ENCODE measurements at places on chromosomes 16 and 17.

GRCh38 chr17:74713171-74713755 lies 540 bp upstream of the CD300LF start:
- no peak for DNase-seq

DNA sequence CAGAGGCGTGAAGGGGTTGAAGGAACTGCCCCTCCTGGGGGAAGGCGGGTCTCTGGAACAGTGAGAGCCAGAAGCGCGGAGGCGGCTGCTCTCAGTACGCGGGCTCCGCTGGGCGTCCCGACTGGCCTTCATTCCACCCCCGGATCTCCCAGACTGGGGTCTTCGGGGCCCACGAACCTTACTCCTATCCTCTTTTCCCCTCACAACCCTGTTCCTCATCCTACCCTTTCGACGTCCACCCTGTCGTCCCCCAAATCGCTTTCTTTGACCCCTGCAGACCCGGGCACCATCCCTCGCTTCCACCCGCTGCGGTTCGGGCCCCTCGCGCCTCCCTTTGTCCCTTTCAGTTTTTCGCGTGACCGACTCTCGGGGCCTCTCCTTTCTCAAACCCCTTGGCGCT lies 2114.6 kb downstream of the TP53TG3F start:
- no peak for DNase-seq

GRCh38 chr16:1225051-1225451 lies at the start of gene TPSG1:
TPSG1 (minus strand) TSS chr16:1225268; CDS start chr16:1225252, 16 bp downstream.
- DNase-seq = no peak

DNA sequence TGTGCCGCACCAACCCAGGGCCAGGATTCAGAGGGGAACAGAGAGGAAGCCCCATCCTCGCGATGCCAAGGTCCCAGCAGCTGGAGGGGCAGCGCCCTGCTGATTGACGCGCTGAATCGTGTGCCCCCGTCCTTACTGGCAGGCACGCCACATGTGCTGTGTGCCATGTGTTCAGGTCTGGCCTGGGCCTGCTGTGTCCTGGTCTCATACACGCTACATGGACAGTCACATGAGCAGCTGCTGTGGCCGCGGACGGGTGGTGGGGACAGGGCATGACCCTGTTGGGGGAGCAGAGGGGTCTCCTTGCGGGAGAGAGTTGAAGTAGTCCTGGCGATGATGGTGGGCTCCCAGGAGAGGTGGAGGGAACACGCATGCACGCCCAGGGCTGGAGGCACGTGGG lies 18.0 kb downstream of the CBFA2T3 start:
- DNase-seq = no peak

GRCh38 chr16:46822270-46822669 lies 8.7 kb downstream of the C16orf87 start:
- no peak for DNase-seq

- DNase-seq = no peak
Observed at GRCh38 chr16:81738783-81739496, 40.2 kb upstream of the PLCG2 start.

GRCh38 chr16:68362262-68362913 lies 51.6 kb downstream of the PRMT7 start:
- no peak for DNase-seq

- no peak for DNase-seq
Observed at GRCh38 chr16:55475919-55476318, 3.1 kb upstream of the MMP2 start.

GRCh38 chr17:17028059-17028877 lies 14.0 kb upstream of the MPRIP start:
- DNase-seq = no peak

DNA sequence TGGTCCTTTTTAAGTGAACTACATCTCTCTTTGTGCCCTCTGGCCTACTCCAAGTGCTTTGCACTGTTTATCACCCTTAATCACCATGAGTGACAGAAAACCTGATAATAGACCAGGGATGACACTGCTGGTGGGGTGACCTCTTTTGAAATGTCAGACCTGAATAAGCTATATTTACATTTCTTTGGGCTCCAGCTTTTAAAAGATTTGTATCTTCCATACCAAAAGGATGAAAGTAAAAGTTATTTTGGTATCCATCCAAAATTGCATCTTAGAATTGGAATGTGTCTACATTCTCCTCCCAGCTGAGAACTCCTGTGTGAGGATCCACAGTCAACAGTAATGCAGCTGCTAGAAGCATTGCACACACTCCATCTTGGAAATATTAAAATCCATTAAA lies 370.0 kb downstream of the CDH11 start:
- DNase-seq = no peak

DNA sequence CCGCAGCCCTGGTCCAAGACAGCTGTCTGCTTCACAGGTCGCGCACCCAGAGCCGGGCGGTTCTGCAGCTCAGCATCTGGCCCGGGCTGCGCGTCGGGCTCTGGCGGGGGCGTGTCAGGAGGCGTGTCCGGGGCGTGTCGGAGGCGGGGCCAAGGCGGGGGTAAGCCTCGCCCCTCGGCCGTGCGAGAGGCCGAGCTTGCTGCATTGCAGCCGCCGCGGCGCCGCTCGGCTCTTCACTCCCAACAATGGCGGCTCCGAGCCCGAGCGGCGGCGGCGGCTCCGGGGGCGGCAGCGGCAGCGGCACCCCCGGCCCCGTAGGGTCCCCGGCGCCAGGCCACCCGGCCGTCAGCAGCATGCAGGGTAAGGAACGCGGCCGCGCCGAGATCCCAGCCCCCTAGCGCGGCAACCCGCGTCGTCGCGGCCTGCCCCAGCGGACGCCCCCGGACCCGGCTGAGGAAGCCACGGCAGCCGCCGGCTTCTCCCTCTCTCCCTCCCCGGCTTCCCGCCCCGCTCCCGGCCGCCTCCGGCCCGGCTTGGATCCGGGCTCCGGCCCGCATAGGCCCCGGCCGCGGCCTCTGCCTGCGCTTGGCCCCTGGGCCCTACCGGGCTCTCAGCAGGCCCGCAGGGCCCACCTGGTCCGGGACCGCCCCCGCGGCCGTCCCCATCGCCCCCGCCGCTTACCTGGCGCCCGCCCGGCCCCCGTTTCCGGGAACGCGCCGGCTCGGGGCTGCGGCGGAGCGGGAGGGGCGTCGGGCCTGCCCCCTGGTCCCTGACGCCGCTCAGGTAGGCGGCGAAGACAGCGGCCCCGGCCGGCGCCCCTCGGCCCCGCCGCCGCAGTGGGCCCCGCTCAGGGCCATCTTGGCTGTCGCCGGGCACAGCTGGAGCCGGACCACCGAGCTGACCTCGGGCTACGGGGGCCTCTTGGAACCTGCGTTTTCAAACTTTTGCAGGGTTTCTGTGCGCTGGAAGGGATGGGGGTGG lies at the start of gene MAP2K4:
TSS of gene MAP2K4 (plus strand) at position 236 of the 981 bp plus-strand sequence. CDS start at position 246, 10 bp downstream.
- DNase-seq = peak; percentile 99

DNA sequence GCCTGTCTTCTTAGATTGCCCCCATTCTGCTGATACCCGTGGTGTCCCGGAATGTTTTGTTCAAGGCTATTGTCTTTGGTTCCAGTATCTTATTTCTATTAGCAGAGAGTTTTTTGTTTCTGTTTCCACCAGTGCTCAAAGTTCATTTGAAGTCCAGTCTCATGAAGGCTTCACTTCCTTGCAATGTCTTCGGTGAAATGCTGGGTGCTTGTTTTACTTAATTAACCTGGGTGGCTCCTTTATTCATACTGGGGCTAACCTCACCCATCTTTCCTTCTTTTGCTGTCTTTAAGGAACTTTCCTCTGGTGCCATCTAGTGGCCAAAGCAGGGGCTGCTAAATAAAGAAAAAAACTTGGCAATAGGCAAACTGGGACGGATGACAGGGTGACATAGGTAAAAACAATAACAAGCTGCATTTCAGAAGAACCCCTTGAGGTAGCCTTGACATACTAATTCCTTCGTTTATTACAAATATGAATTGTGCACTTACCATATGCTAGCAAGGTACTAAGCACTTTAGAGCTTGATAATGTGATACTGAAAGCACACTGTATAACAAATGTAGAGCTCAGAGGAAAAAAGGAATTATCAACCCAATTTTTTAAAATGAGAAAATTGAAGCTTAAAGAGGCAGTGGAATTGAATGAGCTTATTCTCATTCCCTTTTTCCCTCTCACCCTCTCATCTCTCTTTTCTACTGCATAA lies 2.8 kb upstream of the SMIM36 start:
- peak; percentile 87 for DNase-seq

DNA sequence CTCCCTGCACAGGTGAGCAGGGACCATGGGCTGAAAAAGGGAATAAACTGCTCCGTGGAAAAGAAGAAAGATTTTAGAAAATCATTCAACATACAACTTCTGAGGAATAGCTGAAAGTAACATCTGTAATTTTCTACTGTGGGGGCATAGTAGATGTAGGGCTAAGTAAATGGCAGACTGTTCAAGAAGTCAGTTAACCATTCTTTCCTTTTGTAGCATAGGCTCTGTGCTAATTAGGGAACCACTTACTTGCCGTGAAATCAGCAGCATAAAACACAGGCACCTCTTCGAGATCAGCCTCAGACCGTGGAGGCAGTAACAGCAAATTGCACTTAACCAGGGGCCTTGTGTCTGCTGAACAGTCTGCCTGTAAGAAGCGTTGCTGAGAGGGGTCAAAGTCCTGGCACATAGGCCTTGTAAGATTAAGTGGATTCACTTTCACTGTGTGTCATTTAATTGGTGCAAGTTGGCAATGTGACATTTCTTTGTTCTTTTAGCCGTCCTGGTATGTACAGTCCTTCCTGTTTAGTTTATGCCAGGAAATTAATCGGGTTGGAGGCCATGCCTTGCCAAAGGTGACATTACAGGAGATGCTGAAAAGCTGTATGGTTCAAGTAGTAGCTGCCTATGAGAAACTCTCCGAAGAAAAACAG lies 10.4 kb downstream of the COG1 start:
- DNase-seq = no peak

DNA sequence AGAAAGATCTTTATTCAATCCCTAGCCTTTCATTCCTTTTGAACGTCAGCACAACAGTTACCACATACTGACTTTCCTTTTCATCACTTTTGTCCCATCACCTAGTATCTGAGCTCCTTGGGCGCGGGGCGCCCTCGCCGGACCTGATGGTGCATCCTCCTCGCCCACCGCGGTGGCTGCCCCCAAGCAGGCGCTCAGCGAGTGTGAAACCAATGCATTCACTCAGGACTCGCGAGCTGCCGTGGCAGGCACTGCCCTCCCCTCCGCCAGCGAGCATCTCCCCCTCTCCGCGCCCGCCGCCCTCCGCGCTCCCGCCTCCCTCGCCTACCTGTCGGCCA lies 756 bp downstream of the KLHL11 start:
- no peak for DNase-seq

Measured in activated CD8-positive, alpha-beta memory T cell treated with anti-CD3 and anti-CD28 coated beads, Interleukin-2, amount 50 U/mL, for 48 hours (primary cell).